ENCODE measurements at places on chromosomes 11 and 22.

- no peak for DNase-seq
These were observed 118.4 kb downstream of the KIAA1671 start for GRCh38 chr22:25070956-25071355.

- DNase-seq = no peak
These were observed 23.7 kb downstream of the PDHX start for GRCh38 chr11:34940026-34940677.

DNA sequence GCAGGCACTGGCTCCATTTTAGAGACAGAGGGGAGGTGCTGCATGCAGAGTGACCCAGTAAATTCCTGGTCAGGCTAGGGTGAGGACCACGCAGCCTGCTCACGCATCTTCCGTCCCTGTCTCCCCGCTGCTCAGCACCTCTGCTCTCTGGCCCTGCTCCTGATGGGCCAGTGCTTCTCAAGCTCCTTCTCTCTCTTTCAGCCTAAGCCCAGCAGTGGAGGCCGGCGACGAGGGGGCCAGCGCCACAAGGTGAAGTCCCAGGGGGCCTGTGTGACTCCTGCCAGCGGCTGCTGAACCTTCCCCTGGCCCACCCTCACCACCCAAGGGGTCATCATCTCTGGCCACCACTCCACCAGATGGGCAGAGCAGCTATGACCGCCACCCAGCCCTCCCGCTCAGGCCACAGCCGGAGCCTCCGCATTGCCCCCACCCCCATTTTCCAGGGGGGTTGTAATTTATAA is 24.7 kb downstream of the GTPBP1 start:
- no peak for DNase-seq

DNA sequence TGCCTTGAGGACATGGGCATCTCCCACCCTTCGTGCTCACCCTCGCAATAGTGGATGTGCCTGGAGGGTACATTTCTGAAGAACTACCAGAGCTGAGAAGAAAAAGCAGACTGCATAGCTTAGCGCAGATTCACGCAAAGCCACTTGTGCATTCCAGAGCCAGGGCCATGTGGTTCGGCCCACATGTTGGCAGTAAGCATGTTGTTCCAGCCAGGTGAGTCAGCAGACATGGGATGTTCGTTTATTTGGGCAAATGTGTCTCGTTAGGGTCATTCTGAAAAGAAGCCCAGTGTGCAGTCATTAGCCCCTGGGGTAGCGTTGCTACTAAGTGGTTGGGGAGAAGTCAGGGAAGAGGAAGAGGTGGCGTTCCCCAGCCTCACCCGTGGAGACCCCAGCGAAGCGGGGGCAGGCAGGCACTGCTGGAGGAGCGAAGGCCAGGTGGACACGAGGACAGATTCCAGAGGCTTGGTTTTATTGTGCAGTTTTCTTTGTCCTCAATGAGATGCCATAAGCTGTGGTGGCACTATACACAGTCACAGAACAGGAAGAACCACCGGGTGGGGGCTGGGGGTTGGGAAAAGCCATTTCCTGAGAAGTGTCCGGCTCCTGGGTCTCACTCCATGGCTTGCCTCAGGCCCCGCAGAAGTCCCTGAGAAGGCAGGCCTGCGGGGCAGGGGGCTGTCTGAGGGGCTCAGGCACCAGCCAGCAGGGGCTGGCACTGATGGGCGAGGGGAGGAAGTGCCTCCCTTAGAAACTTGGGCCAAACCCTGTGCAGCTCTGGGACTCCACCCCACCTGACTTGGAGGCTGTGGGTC is 5.0 kb downstream of the THY1 start:
- no peak for DNase-seq

GRCh38 chr22:44398856-44399837 is 86.4 kb upstream of the SHISAL1 start:
- no peak for DNase-seq

GRCh38 chr22:49646876-49647275 is 180.8 kb downstream of the BRD1 start:
- DNase-seq = no peak

DNA sequence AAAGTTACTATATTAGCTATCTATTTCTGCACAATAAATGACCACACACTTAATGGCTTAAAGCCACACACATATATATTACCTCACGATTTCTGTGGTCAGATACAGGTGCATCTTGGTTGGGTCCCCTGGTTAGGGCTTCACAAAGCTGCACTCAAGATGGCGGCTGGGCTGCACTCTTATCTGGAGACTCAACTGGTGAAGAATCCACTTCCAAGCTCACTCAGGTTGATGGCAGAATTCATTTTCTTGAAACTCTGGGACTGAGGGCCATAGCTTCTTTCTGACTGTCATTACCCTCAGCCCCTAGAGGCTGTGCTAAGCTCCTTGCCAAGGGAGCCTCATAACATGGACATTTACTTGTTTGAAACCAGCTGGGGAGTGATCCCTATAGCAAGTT is 5.1 kb upstream of the MS4A10 start:
- no peak for DNase-seq

- DNase-seq = no peak
These were observed 15.0 kb downstream of the STARD10 start for GRCh38 chr11:72778535-72779494.

All from stimulated activated CD4-positive, alpha-beta T cell treated with anti-CD3 and anti-CD28 coated beads, Interleukin-4, amount 100 ng/mL, for 1 hour (primary cell).